ENCODE measurements at places on chromosomes 3 and 15.
A peak's percentile ranks its signal among the peaks of the same experiment; 100 is the strongest.

DNA sequence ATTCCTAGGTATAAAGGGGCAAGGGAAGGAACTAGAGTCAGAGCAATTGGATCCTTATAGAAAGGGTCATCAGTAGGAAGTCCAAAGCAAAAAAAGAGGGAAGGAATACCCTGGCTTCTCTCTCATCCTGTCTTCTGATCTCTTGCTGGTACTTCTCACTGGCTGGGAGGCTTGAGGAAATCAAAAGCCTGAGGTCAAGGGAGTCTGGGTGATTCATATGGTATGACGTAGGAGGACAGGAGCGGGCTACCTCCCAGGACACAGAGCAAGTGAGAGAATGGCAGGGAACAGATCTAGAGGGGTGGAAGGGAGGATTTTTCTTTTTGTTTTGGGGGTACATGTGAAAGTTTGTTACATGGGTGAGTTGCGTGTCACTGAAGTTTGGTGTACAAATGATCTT is 76.0 kb downstream of the CFAP20DC start:
- DNase-seq, result no peak

DNA sequence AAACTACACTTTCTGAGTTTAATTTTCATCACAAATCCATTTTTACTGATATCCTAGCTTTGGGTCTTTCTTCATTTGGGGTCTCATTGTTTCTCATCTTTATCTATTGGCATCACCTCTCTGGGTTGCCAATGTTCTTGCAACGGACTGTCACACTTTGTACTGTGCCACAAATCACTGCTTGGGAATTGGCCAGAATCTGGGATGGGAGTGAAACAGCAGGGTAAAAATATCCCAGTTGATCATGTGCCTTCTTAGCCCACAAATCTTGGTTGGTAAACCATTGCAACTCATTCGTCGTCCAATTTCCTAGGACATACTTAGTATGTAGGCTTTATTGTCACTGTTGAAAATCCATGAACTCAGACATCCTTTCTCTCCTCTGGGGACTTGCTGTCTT is 698.5 kb downstream of the OTOL1 start:
- DNase-seq, result no peak

- DNase-seq, result no peak
These were observed 29.5 kb downstream of the GLB1 start for GRCh38 chr3:33067484-33067883.

DNA sequence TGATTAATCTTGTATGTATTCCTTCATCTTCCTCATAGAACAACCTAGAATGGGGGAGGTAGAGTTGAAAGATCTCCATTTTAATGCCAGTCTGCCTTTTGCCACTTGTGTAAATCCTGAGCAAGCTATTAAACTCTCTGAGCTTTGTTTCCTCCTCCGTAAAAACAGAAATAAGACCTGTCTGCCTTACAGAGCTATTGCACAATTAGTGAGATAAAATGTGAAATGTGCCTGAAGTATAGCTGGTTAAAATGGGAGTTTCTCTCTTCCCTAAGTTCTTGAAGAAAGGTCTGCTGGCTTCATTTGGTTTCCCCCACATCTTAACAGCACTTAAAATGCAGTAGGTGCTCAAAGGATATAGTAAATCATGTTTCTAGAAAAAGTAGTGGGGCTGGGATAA is 19.0 kb downstream of the ALDH1A2 start:
- no peak for DNase-seq

DNA sequence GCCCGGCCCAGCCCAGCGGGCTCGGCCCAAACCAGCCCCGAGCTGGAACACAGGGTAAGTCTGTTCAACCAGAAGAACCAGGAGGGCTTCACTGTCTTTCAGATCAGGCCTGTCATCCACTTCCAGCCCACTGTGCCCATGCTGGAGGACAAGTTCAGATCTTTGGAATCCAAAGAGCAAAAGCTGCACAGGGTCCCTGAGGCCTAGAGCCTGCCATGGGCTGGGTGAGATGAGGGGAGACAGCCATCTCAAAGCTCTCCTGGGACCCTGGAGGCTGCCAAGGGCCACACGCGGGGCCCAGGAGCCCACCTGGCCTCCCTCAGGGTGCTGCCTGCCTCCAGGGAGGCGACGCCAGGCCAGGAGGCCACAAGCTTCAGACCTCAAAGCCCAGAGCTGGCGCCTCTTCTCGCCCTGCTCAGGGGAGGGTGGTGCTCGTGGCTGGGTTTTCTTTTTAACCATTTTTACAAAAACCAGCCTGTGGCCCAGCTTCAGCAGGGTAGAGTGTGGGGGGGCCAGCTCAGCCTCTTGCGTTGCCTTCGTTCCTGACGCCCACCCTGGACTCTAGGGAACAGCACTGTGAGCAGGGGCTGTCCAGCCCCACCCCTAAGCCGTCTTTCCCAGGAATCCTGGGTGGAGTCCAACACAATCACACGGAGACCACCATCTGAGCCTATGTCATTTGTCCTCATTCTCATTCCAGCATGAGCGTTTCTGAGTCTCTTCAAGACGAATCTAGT is 107.0 kb downstream of the ETFA start:
- DNase-seq, result no peak

DNA sequence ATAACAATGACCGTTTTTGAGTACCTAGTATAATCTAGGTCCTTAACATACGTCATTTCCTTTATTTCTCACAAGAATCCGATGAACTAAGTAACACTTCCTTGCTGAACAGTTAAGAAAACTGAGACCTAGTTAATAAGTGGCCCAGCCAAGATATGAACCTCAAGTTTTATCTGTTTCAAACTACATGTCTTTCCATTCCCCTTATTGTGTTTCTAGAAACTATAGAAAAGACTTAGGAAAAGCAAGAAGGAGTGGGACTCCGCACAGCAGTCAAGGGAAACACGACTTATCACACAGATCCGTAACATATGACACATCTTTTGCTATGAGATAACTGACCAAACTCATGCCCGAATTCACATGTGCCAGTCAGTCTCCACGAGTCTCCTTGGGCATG is 221.2 kb upstream of the ADAMTS9 start:
- no peak for DNase-seq

GRCh38 chr3:31876331-31876730 is 104.7 kb downstream of the OSBPL10 start:
- no peak for DNase-seq

- DNase-seq, result peak; percentile 20
These were observed 55.5 kb downstream of the SATB1 start for GRCh38 chr3:18369551-18370185.

- DNase-seq, result no peak
These were observed 572.6 kb downstream of the FOXP1 start for GRCh38 chr3:71010726-71011455.

- DNase-seq, result no peak
These were observed 60.1 kb downstream of the SLCO3A1 start for GRCh38 chr15:91913560-91913959.

- DNase-seq, result peak; percentile 58
These were observed at the start of gene CYFIP1 for GRCh38 chr15:22980189-22981050. TSS of gene CYFIP1 (minus strand) at chr15:22980368. CDS start at chr15:22947285, 33,083 bp downstream.

GRCh38 chr3:181712226-181712552 is 464 bp downstream of the SOX2 start:
- DNase-seq, result no peak

DNA sequence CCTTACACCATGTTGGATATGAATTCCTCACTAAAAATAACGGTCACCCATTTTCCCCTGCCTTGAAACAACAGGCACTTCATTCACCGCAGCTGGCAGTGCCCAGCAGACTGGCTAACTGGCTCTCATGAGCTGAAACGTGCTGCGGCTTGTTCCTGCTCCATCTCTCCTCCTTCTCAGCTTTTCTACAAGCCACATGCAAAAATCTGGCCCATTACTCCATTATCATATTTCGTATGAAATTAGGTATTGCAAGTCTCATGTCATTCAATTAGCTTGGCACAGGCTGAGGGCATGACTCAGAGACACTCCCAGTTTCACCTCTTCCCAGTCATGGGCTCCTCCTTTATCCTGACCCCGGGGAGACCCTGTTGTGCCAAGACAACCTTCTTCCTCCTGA is 60.0 kb downstream of the MAGEF1 start:
- DNase-seq, result no peak

DNA sequence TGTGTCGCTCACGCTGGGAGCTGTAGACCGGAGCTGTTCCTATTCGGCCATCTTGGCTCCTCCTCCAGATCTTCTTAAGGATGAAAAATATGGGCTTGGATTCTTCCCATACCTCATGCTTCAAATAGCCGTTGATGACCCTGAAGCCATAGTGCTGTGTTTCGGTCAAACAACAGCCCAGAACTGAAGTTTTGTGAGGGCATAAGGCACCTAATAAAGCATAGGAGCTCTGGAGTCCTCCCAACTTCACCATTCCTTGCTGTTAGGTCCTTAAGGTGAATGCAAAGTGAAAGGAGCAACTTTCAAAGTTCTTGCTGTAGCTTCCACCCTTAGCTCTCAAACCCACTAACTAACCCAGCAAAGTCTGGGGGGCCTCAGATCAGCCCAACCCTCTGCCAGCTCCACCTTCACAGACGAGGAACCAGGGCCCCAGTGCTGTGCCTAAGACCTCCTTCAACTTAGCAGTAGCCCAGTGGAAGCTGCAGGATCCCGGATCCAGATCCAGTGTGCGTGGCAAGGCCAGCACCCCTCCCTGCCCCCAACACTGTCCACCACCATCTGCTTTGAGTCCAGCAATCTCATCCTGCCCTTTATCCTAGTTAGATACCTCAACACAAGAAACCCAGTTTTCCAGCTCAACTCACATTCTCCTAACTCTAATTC is at the start of gene GRK7:
GRK7 (plus strand) TSS at position 321 of the 663 bp plus-strand sequence. CDS start 14,877 bp downstream, outside the sequence.
- no peak for DNase-seq

GRCh38 chr15:100766243-100767000 is 113.2 kb upstream of the ALDH1A3 start:
- DNase-seq, result no peak

- DNase-seq, result no peak
These were observed 82.4 kb downstream of the WWTR1 start for GRCh38 chr3:149575213-149575960.

DNA sequence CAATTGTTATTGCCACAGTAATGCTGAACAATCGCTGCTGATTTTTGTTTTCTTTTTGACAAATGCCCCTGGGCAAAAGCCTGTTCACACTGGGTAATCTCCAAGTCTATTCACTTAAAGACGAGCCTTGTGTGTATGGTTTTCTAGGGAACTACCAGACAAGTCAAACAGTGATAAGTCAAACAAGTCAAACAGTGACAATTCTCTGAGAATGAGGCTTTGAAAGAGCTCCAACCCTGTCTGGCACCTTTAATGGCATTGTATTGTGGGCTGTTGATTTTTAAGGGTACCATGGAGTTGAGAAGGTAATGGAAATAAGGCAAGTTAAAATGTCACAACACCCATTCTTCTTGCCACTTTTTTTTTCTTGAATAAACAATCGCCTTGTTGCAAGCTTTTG is 59.4 kb upstream of the TMC3 start:
- DNase-seq, result no peak

- no peak for DNase-seq
These were observed 222.6 kb upstream of the NR2F2 start for GRCh38 chr15:96107916-96108315.

GRCh38 chr3:173774294-173774693 is 376.8 kb downstream of the NLGN1 start:
- DNase-seq, result peak; percentile 58

DNA sequence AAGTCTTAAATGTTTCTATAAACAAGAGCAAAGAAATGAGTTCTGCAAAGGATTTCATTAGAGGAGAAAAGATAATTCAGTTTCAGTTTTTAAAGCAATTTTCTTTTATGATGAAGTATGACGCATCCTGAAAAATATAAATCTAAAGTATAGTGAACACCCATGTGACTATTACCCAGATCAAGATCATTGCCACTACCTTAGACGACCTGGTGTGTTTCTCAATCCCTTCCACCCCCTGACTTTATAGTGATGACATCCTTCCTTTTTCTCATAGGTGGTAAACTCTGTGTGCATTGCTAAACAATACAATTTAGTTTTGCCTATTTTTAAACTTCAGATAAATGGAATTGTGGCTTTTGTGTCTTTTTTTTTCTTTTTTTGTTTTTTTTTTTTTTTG is 8.4 kb downstream of the STT3B start:
- no peak for DNase-seq

DNA sequence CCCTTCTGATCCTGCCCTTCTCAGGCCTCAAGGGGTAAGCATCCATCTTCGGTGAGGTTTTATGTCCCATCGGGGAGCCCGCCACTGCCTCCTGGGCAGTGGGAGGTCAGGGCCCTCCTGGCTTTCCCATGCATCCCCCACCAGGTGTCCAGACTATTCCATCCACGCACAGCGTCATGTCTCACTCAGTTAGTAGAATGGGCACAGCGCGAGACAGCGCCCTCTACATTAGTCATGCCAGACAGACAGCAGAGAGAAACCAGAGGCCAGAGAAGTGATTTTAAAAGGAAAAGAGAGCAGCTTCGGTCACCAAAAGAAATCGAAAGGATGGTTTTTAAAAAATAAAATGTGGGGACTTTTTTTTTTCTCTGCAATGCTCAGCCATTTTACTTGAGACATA is 49.8 kb downstream of the ZDHHC3 start:
- no peak for DNase-seq

DNA sequence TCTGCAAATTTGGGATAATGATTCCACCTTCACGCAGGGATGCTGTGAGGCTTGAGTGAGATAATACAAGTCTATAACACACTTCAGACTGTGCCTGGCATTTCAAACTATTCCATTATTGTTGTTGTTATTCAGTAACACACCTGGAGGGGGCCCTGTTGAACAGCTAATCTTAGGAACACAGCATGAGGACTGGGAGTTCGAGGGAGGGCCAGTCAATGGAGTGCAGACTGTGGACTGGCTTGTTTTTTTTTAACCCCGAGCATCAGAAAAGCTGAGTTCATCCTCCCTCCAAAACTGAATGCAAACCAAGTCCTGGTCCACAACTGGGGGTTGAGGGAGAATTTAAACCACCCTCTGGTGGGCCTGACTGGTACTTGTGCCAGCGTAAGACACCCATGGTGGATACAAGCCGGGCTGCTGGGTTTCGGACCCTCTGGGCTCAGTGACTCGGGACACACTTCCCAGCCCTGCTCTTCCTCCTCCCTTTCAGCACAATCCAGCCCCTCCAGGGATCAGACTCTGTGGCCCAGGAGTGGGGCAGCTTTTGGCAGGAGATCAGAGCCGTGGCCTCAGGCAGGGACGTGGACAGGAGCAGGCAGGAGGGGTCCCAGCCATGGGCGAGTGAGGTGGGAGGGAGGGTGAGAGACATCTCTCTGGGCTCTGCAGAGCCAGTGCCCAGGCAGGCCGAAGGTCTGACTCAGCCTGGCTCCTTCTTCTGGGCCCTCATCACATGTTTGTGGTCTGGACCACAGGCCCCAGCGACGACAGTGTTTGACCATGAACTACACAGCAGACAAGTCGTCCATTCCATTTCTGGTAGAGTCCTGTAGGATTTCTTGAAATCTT is 36.3 kb upstream of the MEX3B start:
- peak; percentile 1 for DNase-seq

DNA sequence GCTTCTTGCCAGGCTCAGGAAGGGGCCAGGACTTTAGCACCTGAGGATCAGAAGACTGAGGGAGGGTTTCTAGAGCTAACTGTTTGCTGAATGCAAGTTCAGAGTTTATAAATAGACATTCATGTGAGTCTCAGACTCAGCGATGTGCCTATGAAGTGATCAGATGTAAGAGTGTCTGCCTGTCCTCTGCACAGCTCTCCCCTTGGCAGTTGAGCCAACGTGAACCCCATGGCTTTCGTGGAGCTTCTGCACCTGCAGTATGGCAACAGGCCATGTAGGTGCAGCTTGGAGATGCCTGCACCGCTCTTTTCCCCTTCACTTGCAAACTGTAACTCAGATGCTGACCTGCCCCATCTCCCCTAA is 141.9 kb downstream of the CHDH start:
- no peak for DNase-seq
